ENCODE measurements at places on chromosomes 11 and 22.
A peak's percentile ranks its signal among the peaks of the same experiment; 100 is the strongest.

DNA sequence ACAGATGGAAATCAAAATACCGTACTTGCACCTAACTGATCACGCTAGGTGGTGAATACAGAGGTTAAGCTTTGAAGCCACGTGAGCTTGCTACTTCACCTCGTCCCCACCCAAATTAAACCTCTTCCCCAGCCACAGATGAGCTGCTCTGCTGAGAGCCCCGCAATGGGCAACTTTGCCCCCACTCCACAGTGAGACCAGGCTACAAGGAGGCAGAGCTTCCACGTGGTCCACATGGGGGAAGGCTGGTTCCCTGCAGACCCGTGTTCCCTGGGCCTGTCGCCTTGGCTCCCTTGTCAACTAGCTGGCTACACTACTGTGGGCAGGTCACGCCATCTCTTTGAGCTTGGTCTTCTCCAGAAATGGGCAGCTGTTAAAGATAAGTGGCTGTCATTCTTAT, 10.9 kb downstream of the CD5 start:
- no peak for DNase-seq

DNA sequence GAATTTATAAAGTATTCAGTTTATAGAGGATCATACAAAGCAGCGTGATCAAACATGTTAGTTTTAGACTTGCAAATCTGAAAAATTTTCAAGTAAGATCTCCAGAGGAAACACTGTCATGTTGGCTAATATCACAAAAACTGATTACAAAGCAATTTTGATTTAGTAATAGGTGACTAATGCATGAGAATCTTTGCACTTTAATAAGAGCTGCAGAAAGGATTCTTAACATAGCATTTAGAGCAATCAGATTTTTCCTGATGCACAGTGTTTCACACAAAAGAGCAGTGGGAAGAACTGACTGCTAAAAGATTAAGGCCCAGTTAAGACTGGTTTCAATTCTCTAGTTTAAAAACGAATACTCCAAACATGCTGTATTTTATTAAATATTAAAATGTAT, 321.2 kb downstream of the GUCY1A2 start:
- no peak for DNase-seq

DNA sequence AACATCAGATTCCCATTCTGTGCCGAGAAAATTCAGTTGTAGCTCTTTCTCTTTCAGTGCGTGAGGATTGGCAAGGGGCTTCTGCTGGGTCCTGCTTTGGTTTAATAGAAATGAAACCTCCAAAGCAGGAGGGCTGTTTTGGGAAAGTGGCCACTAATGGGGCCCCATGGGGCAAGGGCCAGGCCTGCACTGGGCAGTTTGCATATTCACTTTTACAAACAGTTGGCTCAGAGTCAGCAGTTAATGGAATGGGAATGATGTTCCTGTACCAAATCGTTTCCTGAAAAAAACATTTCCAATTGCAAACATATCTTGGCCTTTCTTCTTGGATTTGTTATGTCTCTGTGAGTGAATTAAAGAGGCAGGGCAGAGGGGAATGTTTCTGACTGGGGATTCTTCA, 92.1 kb downstream of the PARVA start:
- DNase-seq: no peak

DNA sequence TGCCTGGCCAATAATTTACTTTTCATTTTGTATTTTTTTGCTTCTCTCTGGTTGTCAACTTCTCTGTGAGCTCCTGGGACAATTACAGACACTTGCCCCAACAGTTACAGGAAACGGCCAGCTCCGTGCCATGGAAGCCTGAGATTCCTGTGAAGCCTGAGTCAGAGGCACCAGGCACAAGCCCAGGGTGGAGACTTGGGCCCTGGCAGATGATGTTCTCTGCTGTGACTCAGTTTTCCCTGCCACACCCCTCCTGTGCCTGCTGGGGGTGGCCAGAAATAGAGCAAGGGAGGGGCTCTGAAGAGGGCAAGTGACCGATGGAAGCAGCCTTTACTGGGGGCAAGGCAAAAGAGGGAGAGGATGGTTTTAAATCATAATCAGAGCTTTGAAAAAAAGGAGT, 4.9 kb downstream of the ATP5MGL start:
- no peak for DNase-seq

DNA sequence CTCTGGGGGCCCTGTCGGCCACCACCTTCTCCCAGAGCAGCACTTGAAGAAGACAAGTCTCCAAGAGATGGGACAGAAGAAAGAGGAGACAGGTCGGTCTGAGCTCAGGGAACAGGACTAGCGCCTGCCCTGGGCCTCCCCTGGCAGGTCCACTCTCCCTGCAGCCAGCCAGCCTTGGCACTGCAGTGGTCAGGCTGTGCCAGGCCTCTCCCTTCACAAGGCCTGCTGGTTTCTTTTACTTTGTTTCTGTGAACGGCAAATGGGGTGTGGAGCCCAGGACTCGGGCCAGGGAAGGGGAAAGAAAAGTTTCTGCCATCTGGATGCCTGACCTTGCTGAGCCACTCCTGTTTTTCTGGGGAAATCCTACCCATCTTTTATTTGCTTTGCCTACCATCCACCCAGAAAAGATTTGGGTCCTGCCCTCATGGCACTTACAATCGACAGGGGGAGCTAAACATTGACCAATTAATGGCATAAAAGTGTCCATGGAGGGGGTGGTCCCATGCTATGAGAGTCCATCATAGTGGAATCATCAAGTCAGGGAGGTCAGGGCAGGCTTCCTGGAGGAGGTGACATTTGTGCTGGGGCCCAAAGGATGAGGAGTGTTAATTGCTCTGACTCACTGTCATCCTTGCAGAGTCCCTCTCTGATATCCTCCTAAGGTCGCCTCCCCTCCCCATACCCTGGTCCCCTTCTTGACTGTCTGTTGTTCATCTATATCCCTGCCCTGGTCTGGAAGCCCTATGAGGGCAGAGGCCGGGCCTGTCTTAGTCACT, 65.2 kb downstream of the NFAM1 start:
- DNase-seq: no peak

- peak; percentile 28 for DNase-seq
These were observed 181.2 kb downstream of the CSNK2A3 start for GRCh38 chr11:11171854-11172253.

GRCh38 chr11:2929950-2930703, 907 bp upstream of the PHLDA2 start:
- DNase-seq: peak; percentile 72

DNA sequence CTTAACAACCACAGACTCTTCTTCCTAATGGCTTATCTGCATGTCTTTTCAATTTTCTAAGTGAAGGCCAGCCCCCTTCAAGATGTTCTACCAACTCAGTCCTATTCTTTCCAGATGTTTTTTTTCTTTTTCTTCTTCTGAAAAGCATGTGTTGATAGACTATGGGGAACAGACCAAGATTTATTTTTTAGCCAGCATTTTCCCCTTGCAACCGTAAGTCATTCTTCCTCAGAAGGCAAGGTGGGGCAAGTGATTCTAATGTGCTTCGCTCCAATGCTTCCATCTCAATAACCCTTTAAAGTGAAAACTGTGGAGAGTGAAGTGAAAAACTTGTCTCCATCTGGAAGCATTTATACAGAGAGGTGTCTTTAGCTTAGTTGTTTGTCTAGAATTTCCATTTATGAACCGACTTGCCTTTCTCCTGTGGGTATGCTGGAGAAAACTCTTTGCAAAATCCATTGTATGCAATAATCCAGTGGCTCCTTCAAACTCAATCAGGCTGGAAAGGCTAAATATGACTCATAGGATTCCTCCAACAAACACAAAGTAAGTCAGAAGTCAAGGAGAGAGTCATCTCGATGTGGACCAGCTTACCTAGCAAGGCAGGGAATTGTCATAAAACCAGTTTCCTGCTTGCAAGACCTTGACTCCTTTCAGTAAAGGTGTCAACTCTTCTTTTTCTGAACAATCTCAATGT, 83.7 kb downstream of the MAML2 start:
- no peak for DNase-seq

- no peak for DNase-seq
These were observed 15.2 kb upstream of the GCAT start for GRCh38 chr22:37792494-37792893.

- DNase-seq: no peak
These were observed 23.8 kb downstream of the PACSIN2 start for GRCh38 chr22:42991010-42991651.

DNA sequence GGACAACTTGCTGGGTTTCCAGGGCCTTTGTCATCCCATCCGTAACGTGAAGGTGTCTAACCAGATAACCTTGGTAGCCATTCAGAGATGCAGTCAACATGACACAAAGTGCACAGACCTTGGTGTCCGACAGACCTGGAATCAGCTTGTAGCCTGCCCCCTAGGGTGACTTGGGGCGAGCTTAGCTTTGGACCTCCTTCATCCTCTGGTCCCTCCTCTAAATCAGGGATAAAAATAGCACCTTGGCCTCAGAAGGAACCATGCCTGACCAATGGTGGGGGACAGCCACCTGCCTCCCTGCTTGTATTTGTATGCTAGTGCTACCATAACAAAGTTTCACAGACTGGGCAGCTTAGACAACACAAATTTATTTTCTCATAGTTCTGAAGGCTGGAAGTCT, 3.7 kb downstream of the SNRPD3 start:
- no peak for DNase-seq

DNA sequence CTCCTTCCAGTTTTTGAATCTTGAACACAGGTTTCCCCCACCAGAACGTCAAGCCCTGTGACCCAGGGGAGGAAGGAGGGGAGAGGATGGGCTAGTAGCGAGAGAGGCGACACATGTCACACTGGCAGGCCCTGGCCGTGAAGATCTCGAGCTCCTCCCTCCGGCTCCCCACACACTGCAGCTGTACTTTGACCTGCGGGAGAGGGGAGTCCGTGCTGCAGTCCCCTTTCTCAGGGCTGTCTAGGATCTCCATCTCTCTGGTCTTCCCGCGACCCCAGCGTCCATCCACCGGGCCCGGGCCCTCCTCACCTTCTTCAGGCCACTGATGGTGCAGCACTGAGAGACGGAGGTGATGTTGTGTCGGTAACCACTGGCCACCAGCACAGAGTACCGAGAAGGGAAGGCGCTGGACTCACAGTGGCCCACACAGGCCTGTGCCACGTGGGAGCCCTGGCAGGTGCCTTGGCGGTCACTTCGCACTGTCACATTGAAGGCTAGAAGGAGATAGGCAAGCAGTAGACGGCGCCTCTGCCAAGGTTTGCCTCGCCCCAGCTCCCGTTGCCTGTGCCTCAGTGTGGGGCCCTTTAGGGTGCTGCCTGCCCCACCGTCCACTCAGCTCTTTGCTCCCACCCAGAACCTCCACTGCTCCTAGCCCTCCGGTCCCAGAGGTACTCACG, 873 bp downstream of the GPHA2 start:
- no peak for DNase-seq

GRCh38 chr11:131622193-131622592, 251.8 kb downstream of the NTM start:
- DNase-seq: no peak

DNA sequence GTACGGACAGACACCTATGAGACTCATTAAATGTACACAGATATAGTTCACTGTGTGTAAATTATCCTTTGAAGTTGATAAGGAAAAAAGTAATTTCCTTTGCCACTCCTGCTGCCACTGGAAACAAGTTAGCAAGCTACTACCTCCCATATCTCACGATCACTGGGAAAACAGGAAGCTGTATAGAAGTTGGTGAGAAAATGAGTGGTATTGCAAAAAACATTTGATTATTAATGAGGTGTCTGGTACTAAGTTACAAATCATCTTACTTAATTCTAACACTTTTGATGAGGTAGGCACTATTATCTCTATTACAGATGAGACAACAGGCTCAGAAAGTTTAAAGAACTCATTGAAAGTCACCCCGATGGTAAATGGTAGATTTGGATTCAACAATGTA, 68.5 kb downstream of the GAB2 start:
- no peak for DNase-seq

DNA sequence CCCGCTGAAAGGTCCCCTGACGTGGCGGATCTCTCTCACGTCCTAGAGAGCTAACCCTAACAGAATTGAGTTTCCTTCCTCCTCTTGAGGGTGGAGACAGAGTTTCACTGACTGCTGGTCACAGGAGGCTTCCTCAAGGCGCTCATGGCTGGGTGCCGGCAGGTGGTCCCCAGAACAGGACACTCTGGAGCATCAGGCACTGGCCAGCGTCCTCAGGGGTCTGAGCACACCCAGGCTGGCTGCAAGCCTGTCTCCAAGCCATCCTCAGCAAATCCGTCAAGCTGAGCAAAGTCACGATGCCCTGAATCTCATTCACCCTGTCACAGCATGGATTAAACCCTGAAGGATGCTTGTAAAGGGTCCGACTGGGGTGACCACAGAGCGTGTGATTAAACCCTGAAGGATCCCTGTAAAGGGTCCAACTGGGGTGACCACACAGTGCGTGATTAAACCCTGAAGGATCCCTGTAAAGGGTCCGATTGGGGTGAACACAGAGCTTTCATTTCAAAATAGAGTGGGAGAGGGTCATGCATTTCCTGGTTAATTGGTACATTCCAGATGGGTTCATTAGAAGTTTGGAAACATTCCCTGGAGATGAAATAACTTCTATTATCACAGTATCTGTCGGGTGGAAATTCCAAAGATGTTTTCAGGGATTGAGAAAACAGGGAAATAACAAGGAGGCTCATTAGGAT, 473.0 kb downstream of the BRD1 start:
- no peak for DNase-seq
